Epithelial cell of prostate (primary cell): ENCODE measurements at places on chromosomes 12 and 14.

DNA sequence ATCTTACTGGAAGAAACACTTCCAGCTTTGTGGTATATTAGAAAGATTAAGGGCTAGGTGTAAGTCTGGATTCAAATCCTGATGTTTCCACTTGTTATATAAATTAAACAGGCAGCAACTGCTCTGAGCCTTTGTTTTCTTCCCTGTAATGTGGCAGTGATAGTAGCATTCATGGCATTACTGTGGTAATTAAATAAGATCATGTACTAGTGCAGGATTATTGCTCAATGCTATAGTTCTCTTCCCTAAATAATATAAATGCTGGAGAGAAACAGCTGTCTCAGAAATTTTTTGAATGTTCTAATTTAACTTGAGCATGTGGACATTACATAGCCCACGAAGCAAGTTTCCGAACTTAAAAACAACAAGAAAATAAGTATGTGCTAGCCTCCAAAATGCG lies 5.4 kb downstream of the TMEM117 start:
- no peak for DNase-seq

- no peak for DNase-seq
Measured at GRCh38 chr14:75662966-75663365, 1.9 kb downstream of the TTLL5 start.

DNA sequence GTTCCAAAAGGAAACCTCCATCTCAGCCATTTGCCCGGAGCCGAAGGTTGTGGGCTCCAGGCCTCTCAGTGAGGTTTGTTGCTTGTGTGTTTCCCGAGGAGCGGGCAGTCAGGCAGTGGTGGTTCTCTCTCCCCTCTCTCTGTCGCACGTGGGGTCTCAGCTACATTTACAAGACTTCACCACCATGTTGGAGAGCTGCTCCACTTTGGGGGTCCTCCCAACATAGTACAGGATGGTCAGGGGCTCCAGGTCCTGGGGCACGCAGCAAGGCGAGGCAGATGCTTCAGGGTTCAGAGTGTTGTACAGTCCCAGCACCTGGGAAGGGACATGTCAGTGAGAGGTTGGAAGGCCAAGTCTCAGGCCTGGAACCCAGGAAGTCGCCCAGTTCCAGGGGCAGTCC lies 22.8 kb downstream of the TGFB3 start:
- no peak for DNase-seq

DNA sequence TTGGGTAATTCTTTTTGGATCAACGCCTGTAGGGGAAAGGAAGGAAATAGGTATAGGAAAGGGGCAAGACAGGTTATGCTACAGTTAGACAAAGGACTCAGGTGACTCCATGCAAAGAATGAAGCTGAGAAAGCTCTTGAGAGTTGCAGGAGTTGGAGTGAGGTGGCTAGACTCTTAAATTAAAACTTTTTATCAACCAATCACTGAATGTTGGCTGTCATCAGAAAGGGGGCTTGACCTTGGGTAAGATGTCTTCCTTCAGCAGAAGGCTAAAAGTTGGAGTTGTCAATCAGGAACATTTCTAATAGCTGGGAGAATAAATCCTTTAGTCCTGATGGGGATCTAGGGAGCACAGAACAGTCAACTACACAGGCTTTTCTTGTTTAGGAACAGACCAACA lies 595.4 kb downstream of the SLC16A7 start:
- DNase-seq, result no peak

DNA sequence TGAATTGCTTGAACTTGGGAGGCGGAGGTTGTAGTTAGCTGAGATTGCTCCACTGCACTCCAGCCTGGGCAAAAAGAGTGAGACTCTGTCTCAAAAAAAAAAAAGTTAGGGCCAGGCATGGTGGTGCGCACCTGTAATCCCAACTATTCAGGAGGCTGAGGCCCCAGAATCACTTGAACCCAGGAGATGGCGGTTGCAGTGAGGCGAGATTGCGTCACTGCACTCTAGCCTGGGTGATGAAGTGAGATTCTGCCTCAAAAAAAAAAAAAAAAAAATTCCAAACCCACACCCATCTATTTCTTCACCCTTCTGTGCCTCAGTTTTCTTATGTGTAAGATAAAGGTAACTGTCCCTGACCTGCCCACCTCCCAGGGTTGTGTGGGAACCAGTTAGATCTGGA lies 11.0 kb upstream of the MLXIP start:
- DNase-seq, result no peak

GRCh38 chr14:91313154-91313850 lies 68.8 kb upstream of the GPR68 start:
- DNase-seq, result no peak

- DNase-seq, result no peak
Measured at GRCh38 chr12:11693067-11693466, 43.6 kb downstream of the ETV6 start.

- no peak for DNase-seq
Measured at GRCh38 chr14:36163451-36163850, 13.1 kb downstream of the PTCSC3 start.

GRCh38 chr14:46887144-46887543 lies 235.6 kb upstream of the RPL10L start:
- DNase-seq, result no peak

- DNase-seq, result peak; percentile 34
Measured at GRCh38 chr12:1474041-1474573, 120.3 kb downstream of the FBXL14 start.

GRCh38 chr14:40096968-40097367 lies 664.7 kb upstream of the FBXO33 start:
- DNase-seq, result no peak

DNA sequence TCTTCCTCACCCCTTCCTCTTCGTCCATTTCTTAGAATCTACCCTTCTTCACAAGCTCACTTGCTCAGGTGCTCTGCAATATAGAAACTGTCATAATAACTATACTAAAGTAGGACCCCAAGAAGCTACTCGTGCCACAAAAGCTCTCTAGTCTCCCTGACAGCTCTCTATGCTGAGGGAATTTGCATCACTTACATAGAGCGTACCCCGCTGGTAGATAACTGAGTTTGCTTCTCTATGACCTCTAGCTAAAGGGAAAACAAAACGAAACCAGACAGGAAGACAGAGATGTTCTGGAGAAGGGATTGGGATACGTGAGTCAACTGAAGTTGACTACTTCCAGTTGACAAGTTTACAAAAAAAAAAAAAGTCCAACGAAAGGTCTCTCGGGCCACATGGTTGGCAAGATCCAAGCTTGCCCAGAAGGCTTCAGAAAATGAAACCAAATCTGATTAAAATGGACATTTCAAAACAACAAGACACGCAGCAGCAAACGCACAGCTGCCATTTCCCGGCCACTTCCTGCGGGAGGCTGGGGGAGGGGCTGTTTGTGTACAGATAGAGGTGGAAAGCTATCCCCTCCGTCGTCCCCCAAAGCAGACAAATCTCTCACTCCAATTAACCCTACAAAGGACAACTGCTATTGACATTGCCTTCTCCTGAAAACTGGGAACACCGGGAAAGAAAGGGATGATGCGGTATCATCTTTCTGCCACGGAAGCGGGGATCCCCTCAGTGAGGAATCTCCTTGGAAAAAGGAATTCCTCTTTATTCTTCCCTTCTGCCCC lies 1.3 kb downstream of the BAZ2A start:
- DNase-seq, result no peak

DNA sequence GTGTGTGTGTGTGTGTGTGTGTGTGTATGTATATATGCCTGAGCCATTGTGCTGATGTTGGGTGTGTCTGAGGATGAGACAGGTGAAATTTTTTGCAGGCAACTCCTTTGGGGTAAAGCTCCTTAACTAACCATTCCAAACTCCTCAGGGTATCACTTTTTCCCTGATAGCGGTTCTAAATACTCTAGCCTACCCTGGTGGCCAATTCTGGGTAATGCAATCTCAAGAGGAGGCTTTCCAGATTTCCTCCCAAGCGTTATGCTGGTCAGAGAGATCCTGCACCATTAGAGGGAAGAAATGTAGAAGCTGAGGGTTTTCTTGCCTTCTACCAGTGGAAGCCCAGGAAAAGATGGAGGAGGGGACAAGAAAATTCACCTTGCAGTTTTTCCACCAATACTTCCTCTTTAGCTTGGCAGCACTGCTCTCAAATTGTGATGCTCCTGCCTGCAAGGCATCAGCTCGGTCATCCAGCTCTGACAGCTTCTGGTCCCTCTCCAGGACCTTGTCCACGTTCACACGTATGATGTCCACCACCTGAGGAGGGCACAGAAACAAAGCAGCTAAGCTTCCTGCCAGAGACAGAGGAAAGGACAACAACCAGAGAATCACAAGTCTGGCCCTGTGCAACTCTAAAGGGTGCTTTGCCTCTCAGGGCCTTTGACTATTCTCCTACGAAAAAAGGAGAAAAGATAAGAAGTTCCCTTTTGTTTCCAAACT lies 4.9 kb downstream of the VAMP1 start:
- DNase-seq, result no peak

- DNase-seq, result no peak
Measured at GRCh38 chr14:102999227-102999895, 58.0 kb downstream of the CDC42BPB start.

GRCh38 chr12:123067654-123068053 lies 83.2 kb downstream of the PITPNM2 start:
- DNase-seq, result no peak

- no peak for DNase-seq
Measured at GRCh38 chr14:68527329-68527851, 265.5 kb downstream of the ZFP36L1 start.

DNA sequence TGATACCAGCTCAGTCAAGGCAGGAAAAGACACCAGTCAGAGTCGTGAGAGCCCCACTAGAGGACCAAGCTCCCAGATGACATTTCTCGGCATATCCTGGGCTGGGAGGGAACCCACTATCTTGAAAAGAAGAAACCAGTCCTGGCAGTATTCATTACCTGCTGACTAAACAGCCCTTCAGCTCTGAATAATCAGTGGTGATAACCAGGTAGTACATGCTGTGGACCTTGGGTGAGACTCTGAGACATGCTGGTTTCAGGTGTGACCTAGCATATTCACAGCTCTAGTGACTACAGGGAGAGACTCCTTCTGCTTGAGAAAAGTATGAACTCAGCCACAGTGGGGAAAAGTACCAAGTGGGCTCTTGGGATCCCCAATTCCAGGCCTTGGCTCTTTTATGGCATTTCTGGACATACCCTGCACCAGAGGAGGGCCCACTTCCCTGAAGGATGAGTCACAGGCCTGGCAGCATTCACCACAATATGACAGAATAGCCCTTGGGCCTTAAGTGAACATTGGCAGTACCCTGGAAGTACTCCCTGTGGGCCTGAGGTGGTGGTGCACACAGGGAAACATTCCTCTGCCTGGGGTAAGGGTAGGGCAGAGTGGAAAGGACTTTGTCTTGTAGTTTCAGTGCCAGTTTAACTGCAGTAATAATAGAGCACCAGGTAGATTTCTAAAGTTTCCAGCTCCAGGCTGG lies 82.6 kb upstream of the SLC38A4 start:
- DNase-seq, result peak; percentile 88

GRCh38 chr12:43312991-43313505 lies 239.0 kb downstream of the ADAMTS20 start:
- DNase-seq, result no peak

DNA sequence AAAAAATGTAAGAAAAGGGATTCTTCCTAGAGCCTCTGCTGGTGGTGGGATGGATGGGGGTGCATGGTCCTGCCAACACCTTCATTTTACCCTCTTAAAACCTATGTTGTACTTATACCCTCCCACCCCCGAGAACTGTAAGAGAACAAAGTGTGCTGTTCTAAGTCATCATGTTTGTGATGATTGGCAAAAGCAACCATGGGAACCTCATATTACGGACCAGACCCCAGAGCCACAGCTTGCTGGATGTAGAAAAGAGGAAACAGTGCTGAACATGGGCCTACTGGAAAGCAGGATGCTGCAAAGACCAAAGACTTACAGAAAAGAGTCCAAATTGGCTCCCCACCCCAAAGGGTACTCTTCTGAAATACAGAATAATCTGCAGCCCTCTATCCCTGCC lies 311.2 kb downstream of the DUSP6 start:
- DNase-seq, result no peak

DNA sequence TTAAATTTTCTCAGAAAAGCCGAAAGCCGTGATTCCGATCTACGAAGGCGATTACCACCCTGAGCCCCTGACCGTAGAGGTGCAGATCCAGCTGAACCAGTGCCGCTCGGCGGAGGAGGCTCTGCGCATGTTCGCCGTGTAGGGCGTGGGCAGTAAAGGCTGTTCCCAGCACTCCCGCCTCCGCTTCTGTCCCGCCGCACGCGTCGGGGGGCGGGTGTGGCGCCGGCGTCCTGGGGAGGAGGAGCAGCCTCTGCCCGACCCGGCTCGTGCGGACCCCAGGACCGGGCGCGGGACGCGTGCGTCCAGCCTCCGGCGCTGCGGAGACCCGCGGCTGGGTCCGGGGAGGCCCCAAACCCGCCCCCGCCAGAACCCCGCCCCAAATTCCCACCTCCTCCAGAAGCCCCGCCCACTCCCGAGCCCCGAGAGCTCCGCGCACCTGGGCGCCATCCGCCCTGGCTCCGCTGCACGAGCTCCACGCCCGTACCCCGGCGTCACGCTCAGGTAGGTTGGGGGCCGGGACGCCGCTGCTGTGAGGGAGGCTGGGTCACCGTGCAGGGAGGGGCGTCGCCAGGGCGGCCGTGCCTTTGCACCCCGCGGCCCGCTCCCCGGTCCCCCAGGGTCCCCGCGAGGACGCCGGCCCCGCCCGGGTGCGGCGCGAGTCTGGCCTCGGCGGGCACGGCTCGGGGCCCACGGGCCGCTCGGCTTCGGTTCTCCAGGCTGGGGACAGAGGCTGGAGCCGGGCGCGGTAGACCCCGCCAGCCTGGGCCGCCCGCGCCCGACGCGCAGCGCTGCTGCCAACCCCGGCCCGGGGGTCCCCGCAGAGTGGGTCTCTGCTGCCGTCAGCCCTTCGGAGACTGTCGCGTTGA lies at the start of gene B3GNT4:
TSS of gene B3GNT4 (plus strand) at position 409 of the 866 bp plus-strand sequence. CDS start 910 bp downstream, outside the sequence.
- no peak for DNase-seq
